ENCODE measurements at places on chromosomes 6 and 20.

- DNase-seq: no peak
Observed at GRCh38 chr6:23266536-23266935, 697.2 kb downstream of the HDGFL1 start.

GRCh38 chr6:150046943-150047342 is 21.6 kb upstream of the RAET1L start:
- no peak for DNase-seq

DNA sequence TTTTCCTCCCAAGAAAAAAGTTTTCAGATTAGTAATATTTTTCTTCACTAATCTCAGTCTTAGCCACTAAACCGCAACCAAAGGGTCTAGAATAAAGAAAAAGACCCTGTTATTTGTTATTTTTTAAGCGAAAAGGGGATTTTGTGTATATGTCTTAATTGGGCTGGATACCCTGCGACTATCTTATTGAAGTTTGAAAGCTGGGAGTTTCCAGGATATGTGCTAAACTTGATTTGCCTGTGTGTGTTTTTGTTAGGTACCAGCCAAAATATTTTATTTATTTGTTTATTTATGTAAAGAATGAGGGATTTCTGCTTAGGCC is 52.4 kb downstream of the TNFAIP3 start:
- DNase-seq: no peak

GRCh38 chr6:40520678-40521077 is 66.5 kb downstream of the LRFN2 start:
- DNase-seq: peak; percentile 33

DNA sequence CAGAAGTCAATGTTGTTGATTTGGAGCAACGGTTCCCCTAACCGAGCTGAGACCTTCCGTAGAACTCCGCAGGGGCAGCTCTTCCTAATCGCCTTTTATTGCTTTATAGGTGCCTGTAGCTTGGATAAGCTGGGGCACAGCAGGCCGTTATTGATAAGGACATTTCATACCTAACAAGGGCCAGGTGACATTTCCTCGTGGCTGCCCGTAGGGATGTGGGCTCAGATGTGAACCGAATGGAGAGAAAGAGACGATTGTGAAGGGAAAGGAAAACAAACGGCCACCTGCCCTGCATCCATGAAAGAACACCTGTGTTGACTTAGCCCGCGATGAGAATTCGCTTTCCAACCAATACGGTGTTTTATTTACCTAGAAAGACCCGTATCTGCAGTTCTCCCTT is 53.3 kb upstream of the DACT2 start:
- DNase-seq: no peak

DNA sequence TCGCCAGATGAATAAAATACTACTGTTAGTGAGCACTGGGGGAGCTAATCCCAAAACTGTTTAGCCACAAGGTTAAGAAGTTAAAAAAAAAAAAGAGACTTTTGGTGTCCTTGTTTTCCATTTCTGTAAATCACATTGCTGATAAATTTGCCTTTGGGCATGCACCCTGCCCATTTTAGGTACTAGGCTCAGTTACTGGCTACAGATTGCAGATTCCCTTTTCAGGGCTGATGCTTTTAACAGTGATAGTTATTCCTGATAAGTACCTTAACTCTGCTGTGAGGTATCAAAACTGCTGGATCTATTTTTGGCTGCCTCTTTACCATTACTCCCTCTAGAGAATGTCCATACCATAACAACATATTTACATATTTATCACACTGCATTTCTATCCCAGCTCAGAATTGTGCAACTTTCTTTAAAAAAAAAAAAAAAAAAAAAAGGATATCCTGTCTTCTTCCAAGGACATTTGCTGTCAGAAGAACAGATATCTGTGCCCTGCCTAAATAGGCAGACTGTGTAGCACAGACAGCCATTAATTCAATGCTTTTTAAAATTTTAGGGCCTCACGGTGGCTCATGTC is 94.5 kb downstream of the SSR1 start:
- DNase-seq: no peak

GRCh38 chr6:79453558-79454042 is 83.6 kb downstream of the LCA5 start:
- no peak for DNase-seq

- DNase-seq: no peak
Observed at GRCh38 chr6:1562171-1562955, 47.4 kb upstream of the FOXC1 start.

DNA sequence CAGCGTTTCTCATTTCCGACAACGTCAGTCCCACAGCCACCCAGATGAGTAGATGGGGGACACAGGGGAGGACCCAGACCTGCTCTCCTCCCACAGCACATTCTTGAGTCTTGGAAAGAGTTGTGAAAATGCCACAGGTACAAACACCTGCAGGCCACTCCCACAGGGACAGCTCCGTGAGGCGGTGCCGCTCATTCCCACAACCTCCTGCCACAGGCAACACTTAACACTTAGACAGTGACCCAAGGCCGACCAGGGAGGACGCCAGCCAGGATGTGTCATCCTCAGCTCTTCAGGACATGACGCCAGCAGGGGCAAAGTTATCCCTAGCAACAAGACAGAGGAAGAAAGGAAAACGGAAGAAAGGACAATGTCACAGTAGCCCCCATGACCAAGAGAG is 22.9 kb upstream of the HLA-B start:
- no peak for DNase-seq

DNA sequence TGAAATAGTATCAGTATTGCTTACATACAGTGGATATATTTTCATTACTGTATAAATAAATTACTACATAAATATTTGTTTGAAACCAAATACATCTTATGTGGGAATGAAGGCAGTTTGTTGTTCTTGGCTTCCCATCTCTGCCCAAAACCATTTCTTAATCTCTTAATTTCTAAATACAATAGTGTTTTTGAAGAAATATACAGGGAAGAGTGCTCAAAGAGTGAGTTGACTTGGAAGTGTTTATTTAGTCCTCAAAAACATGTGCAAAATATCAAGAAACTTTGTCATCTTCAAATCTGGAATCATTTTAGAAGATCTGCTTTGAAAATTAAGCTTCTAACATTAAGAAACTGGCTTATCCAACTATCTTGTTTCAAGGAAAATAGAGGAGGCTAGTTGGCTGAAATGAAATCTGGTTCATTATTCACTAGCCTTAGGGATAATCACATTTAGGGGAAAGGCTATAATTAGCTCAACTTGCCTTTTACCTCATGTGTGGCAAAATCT is 259.8 kb upstream of the FLRT3 start:
- DNase-seq: no peak

DNA sequence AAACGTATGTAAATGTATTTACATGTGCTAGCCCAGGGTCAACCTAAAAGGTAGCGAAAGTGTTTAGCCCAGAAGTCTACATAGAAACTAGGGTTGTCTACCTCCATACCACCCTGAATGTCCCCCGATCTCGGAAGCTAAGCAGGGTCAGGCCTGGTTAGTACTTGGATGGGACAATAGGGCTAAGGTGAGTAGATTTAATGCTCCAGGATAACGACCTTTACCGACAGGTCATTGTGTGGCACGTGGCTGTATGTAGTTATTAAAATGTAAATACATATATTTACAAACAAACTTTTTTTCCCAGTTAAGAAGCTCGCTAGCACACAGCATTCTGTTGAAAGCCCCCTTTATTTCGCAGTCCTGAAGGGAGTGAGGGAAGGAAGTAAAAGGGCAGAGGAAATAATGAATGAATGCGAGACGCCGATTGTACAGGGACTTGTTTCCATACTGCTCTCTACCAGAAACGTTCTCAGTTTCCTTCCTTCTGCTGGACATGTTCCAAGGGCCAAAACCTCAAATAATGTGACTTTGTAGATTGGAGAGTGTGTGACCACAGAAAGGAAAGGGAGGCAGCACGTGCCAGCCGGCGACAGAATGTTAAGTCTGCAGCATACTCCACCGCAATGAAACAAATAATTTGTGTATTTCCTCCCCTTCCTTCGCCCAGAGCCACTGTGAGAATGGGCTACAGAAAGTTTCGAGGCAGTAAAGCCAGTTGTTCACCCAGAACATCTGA is 612 bp downstream of the ADAT2 start:
- DNase-seq: peak; percentile 15

DNA sequence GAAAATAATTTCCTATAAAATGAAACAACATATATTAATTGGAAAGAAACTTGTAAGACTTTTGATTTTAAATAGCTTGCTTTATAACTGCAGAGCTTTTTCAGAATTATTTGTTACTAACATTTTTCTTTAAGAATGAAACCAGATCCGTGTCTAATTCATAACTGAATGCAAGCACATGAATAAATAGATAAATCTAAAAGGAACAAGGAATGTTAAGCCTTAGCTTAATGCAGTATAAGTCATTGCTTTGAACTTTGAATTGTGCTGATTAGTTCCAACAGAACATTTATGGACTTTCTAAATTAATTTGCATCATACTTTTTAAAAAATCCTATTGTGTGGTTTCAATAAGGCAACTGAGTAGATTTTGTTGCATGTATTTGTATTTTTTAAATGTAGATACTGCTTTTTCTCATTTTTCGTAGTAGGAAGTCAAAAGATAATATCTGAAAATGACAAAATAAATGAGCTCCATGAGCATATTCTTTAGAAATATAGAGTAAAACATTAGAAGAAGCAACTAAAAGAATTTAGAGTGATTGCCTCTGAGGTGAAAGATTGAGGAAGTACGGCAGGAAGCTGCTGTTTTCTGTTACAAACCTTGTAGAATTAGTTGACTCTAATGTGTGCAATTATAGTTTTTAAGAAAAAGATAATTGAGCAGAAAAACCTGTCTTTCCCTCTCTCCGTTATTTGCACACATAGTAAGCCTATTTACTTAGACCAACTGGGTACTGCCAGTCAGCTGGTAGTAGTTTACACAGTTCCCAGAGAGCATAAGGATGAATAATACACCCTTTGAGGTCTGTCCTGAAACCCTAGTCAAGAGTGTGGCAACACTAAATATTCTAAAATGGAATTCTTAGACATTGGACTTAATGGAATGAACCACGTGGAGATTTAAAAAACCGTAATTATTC is 32.6 kb upstream of the SLC35D3 start:
- DNase-seq: no peak

- DNase-seq: no peak
Observed at GRCh38 chr20:46056970-46057855, 28.2 kb downstream of the SLC12A5 start.

- DNase-seq: no peak
Observed at GRCh38 chr6:161186173-161186769, 87.6 kb downstream of the AGPAT4 start.

GRCh38 chr20:35730583-35731468 is 11.2 kb downstream of the RBM39 start:
- DNase-seq: no peak

DNA sequence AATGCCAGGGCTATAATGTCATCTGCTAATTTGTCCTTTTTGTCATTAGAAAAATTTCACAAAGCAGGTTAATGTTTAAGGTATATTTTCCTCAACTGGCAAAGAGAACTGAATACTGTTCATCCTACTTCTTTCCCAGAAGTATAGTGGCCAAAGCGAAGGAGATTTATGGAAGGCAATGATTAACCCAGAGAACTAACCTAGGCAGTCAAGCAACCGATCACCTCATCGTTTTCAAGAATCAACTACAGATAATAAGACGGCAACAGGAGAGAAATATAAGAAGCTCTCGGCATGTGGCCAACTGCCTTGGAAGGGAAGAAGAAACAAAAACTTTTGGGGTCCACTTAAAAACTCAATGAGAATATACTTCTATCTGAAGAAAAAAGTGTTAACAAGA is 38.2 kb downstream of the REV3L start:
- no peak for DNase-seq

- DNase-seq: no peak
Observed at GRCh38 chr20:18754030-18754652, 59.4 kb upstream of the SCP2D1 start.

DNA sequence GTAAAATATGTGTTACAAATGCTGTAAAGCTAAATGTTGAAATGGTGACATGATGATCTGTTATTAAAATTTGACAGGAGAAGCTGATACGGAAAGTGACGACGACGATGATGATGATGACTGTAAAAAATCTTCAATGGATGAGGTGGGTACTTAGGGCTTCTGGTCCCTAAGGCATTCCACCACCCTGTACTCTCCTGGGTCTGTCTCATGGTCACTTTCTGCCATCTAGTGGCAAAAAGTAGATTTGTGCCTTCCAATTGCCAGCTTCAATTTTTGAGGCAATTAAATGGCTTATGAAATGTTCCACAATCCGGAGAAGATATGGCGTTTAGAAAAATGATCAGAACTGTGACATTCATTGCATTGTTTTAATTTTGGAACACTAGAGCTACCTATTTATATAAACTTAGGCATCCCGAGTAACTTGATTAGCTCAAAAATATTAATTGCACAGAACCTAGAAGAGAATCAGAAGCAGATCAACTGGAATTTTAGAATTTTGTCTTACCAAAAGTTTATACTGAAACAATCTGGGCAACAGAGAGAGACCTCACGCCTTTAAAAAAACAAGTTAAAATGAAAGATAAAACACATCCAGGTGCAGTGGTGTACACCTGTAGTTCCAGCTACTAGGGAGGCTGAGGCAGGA is 346.5 kb upstream of the PLCB4 start:
- peak; percentile 52 for DNase-seq

DNA sequence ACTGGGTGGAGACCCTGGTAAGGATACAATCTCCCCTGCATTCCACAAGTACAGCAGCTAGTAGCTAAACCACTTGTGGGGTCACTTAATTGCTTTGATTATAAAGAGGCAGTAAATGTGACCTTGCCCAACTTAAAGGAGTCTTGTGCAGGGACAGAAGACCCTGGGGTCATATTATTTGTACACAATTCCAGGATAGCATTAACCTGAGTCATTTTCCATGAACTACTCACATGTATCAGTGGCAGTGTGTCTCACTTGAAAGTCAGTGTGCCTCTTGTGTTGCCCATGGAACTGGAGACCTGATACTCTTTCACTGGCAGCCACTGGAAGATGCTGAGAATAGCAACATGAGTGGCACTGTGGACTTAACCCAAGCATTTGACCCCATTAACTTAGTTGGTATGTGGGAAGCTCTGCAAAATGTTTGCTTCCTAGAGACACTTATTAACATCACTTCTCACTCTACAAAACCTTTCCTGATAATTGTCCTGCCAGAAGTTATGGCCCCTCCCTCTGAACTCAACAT is 28.9 kb downstream of the CLIC5 start:
- no peak for DNase-seq

- peak; percentile 77 for DNase-seq
Observed at GRCh38 chr20:25859649-25860530, 163.2 kb upstream of the ZNF337 start.

GRCh38 chr6:145096846-145097245 is 638.5 kb downstream of the EPM2A start:
- no peak for DNase-seq

GRCh38 chr6:30686908-30687658 is 638 bp upstream of the PPP1R18 start:
- DNase-seq: peak; percentile 93

GRCh38 chr20:52965819-52966218 is 6.3 kb upstream of the TSHZ2 start:
- no peak for DNase-seq

DNA sequence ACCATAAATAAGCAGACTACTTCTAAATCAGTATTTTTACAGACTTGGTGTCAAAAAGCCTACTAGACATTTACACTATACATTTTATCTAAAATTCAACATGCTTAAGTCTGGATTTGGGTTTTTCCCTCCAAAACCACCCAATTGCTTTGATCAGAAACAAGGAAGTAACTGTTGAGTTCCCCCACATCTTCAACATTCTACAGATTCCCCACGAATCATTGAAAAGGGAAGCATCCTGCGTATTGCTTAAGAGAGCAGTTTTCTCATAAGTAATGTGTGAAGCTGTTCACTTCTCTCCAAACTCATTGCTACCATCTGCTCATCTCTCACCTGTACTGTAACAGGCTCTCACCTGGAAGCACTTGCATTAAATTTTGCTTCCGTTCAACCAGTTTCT is 36.4 kb upstream of the RNF144B start:
- DNase-seq: no peak
